ENCODE measurements at places on chromosomes 5 and 9. TPM values are rescaled to one million over a fixed set of nuclear protein-coding genes. Genes with fewer than 3 reads are reported as not detected.

DNA sequence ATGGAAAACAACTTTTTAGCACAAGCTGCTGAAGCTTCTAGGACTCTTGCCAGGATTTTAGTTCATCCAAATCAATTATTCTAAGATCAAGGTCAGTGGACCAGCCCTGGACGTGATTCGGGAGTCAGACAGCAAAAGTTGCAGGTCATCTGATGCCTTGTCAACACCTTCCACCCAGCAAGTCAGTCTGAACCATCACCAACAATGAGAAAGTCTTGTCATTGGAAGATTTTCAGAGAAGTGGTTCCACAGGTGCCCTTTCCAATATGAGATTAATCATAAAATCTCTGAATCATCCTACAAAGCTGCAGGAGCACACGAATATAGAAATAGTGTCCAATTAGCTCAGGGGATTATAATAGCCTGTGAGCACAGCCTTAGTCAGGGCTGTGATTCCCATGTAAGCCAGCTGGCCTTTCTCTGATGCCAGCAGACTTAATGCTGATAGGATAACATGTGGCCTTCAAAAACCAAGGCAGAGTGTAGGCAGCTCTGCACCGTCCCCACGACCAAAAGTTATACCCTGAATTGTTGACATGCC is 445.0 kb upstream of the TRPC7 start:
- no peak for DNase-seq

- no peak for DNase-seq
These were observed 9.6 kb downstream of the PFDN1 start for GRCh38 chr5:140293091-140293848.

GRCh38 chr9:15743512-15743911 is 190.7 kb downstream of the CCDC171 start:
- DNase-seq: no peak

- DNase-seq: no peak
These were observed 63.9 kb upstream of the TNFAIP8 start for GRCh38 chr5:119291877-119292276.

- no peak for DNase-seq
These were observed 216.0 kb upstream of the DAP start for GRCh38 chr5:10977011-10977410.

GRCh38 chr5:6525910-6526309 is 77.3 kb downstream of the UBE2QL1 start:
- peak; percentile 52 for DNase-seq

- no peak for DNase-seq
These were observed 87.9 kb downstream of the SLC1A3 start for GRCh38 chr5:36694351-36694750.

- no peak for DNase-seq
These were observed 407.4 kb upstream of the SEMA6A start for GRCh38 chr5:116982035-116982434.

- no peak for DNase-seq
These were observed 1974.2 kb upstream of the ACO1 start for GRCh38 chr9:30410273-30410672.

- no peak for DNase-seq
These were observed 16.4 kb upstream of the PDCD1LG2 start for GRCh38 chr9:5493679-5494511.

- DNase-seq: no peak
These were observed 27.5 kb downstream of the SLC46A2 start for GRCh38 chr9:112863214-112863613.

GRCh38 chr5:11363631-11364178 is 540.5 kb downstream of the CTNND2 start:
- DNase-seq: no peak

DNA sequence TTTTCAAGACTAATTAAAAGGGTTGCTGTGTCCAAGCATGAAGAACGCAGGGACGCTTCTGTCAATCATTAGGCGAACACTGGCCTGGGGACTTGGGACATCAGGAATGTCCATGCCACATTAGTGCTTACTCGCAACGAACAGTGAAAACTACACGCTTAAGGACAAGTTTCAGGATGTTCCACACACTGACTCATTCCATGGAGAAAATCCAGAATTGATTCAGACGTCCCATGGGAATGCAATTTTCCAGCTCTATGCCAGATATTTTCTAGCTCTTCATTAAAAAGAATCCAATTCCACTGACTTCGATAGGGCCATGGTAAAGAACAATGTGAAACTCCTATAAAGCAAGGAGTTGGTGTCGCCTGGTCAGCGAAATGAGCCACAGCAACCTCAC is 98.2 kb downstream of the CAMSAP1 start:
- no peak for DNase-seq

DNA sequence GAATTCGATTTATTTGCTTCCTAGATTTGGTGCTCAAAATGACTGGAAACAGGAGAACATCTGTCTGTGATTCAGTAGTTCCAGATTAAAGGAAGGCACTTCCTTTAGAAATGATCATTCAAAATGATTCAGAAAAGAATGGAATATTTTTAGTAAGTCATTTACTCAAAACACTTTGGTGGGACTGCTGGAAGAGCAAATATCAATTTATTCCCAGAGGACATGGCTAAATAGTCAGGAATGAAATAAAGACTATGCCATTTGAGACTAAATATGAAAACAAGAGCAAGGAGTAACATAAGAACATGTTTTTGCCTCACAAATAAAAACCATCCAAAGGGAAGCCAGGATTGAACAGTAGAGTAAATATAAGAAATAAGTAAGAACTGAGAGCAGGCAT is 138.6 kb upstream of the RASA1 start:
- no peak for DNase-seq

The FRMPD1 gene
- total RNA-seq: 0.13 TPM

The CENPP gene
- 1.5 TPM for total RNA-seq

The SLC36A3 gene
- not detected for total RNA-seq

The PCDHA9 gene
- 0.54 TPM for total RNA-seq

The FBXL7 gene
- 10.7 TPM for total RNA-seq

The HTR1A gene
- 1.8 TPM for total RNA-seq

The PCDHGA10 gene
- total RNA-seq: 8.7 TPM

The ARID3C gene
- not detected for total RNA-seq

The PDZD2 gene
- total RNA-seq: 3.4 TPM

The LCN15 gene
- not detected for total RNA-seq

Measured in thyroid gland (tissue), 4 donors.